ENCODE measurements at places on chromosomes 11 and 22.

DNA sequence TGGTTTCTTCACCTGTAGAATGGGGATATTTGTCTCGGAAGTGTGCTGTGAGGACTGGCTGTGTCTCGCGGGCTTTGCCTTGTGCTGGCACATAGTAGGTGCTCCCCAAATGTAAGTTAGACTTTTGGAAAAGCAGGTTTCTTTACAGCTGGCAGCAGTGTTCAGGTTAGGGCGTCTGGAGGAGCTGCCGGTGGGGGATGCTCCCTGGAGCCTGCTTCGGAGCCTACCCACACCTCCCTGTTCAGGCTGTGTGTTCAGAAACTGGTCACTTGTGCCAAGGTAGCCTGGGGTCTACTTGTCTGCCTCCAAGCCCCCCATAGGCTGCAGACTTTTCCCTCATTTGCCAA is 60.0 kb downstream of the OTOG start:
- no peak for DNase-seq

DNA sequence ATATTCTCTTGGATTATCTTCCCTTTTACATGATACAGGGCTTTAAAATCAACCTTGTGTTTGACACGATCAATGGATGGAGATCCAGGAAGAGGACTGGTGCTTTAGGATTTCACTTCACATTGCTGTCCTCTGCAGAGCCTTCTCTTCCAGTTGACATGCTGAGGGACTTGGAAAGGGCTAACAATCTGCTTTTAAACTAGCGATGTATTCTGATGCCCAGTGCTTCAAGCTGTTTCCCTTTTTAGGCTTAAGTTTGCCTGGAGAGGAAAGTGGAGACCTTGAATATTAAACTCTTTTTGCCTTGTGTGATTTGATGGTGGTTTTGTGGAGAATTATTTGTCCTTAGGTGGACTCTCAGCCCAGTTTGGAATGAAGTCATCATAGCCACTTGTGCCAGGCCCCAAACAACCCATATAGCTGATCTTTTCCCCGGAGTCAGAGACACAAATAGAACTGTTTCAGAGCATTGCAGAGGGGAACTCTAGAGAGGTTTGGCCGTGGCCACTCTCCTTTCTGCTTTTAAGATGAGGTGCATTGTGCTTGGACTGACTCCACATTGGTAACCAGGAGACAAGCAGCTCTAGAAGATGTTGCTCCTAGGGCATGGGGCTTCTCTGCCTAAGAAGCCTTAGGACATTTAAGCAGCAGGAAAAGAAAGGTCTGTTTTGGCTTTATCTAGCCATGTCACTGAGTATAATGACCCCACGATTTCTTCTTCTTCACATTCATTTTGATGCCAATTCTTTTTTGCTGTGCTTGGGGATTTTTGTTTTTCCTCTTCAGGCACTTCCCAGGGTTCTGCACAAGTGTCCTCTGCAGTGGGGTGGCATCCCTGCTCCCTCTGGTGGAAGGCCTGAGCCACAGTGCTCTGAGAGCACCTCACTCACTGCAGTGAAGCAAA is 152.8 kb downstream of the NCAM1 start:
- DNase-seq, result no peak

DNA sequence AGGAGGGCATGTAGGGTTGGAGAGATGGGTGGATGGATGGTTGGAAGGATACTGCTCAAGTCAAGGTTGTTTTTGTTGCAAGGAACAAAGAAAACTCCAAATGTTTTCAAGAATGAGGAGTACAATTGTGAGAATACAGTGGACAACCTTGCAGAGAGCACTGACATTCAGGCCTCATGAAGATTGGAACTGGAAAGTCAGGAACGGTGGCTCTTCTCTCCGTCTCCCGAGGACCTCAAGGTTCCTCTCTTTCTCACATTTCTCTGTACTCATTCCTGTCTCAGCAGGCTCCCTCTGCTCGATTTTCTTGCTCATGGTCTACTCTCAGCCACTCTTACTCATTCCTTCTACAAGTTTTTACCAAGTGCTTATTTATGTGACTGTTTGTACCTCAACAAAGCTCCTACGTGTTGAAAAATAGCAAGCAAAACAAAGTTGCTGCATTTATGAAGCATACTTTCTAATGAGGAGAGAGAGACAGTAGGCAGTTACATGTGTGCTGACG is 97.6 kb downstream of the SWAP70 start:
- no peak for DNase-seq

GRCh38 chr22:50306753-50307749 is at the start of gene PLXNB2:
TSS of gene PLXNB2 (minus strand) at chr22:50307646. CDS start at chr22:50290584, 17,062 bp downstream.
- no peak for DNase-seq

- DNase-seq, result no peak
These were observed 22.7 kb downstream of the KCNJ4 start for GRCh38 chr22:38432264-38432663.

- DNase-seq, result no peak
These were observed 61.4 kb upstream of the OLFML1 start for GRCh38 chr11:7423946-7424345.

DNA sequence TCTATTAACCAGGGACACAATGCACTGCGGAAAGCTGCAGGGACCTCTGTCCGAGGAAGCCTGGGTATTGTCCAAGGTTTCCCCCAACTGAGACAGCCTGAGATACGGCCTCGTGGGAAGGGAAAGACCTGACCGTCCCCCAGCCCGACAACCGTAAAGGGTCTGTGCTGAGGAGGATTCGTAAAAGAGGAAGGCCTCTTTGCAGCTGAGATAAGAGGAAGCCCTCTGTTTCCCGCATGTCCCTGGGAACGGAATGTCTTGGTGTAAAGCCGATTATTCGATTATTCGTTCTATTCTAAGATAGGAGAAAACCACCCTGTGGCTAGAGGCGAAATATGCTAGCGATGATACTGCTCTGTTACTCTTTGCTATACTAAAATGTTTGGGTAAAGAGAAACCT is 5.2 kb downstream of the BET1L start:
- DNase-seq, result peak; percentile 45
